ENCODE measurements at places on chromosomes 12 and 14. TPM values are rescaled to one million over a fixed set of nuclear protein-coding genes. Genes with fewer than 3 reads are reported as not detected.

FIGNL2 gene
- total RNA-seq: not detected

GPR162 gene
- total RNA-seq: 9.4 TPM

GRCh38 chr12:100919116-100919515 lies 124.5 kb downstream of the ANO4 start:
- DNase-seq: no peak

DNA sequence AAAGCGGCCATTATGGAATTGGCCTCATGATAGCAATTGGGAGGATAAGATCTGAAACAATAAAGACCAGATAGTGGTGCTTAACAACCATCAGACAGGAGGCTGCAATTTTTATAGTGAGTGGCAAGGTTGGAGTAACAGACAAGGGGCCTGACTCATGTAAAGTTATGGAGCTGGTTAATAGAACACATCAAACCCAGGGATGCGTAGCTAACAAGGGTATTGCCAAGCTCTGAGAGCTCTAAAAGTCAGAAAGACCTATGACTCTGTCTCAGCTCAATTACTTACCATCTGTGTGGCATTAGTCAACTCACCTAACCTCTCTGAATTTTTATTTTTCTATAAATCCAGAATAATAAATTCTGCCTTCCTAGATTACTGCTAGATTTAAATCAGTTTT lies 1731.5 kb upstream of the FLRT2 start:
- no peak for DNase-seq

GRCh38 chr12:84660139-84660538 lies 252.5 kb downstream of the SLC6A15 start:
- DNase-seq: no peak

DNA sequence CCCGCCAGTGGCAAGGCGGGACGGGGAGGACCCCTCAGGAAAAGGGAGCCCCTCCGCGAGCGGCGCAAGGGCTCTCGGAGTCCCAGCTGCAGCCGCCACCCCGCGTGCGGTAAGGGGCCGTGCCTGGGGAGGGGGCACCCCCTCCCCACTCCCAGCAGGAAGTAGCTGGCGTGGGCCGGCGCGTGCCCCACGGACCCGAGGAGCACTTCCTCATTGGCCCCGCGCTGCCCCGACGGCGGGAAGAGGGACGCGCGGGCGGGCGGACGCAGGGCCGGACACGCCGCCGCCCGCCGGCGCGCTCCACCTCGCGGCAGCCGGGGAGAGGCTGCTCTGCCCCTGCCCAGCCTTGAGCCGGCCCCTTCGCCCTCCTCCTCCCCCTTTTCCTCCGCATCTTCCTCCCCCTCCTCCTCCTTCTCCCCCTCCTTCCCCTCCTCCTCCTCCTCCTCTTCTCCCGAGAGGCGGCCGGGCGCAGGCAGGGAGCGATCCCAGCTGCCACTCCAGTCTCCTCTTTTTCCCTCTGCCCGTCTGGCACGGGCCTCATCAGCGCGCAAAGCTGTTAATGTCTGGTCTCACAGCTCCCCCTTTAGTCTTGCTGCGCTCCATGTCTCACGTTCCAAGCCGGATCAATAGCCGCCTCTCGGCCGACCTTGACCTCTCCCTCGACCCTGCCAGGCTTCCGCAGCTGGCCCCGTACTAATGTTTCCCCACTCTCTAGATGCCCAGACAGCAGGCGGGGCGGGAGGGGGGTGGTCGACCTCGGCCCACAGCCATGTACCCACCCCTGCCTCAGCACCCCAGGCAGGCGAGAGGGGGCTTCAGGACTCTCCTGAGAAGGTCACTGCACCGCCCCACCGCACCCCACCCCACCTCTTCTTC lies 2.6 kb upstream of the BCL11B start:
- no peak for DNase-seq

POTEM gene
- not detected for total RNA-seq

FLVCR2 gene
- 3.4 TPM for total RNA-seq

DNA sequence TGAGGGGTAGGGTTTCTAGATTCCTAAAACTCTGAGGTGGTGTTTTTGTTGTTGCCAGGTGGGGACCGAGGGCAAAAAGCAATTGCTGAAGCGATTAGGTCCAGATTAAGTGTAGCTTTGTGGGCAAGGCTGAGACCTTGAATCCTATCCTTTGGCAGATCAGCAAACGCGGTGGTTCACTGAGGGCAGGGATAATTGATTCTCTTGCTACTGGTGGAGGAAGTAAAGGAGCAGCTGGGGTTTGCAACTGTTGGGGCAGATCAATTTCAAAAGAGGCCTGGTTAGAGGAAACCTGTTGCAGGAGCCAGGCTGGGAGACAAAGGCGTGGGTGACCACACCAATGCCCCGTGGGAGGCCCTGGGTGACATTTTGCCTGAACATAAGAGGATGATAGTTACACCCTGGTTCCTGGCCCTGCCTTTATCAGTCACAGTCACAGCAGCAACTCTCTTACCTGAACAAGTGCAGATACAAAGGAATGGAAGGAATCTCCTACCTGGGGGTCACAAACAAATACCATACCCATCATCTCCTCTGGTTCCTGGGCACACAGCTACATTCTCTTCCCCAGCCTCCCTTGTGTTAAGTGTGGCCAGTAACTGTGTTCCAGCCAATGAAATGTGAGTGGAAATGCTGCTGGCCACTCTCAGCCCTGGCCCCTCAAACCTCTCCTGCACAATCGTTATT lies 43.3 kb upstream of the RASSF3 start:
- DNase-seq: no peak

DNA sequence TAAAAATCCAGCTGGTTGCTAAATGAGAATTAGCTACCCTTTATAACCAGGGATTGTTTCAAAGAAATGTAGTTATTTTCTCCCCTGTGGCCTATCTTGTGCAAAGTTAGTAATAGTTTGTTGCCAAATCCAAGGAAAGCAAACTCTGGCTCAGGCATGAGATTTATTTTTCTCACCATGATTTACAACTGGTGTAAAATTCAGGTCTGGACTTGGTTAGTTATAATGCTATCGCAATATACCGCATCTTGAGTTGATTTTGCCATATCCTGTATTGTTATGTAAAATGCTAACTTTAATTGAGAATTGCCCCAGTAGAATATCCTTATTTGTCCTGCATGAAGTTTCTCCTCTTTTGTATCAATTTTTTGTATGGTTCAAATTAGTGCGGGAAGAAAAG lies 135.5 kb downstream of the CRADD start:
- no peak for DNase-seq

AVPR1A gene
- total RNA-seq: 32.4 TPM

- DNase-seq: no peak
Measured at GRCh38 chr14:100325231-100325632, 2.1 kb downstream of the SLC25A47 start.

- DNase-seq: no peak
Measured at GRCh38 chr14:105505101-105505500, 14.1 kb downstream of the TEDC1 start.

- DNase-seq: no peak
Measured at GRCh38 chr12:2190085-2190484, 137.3 kb downstream of the CACNA1C start.

DNA sequence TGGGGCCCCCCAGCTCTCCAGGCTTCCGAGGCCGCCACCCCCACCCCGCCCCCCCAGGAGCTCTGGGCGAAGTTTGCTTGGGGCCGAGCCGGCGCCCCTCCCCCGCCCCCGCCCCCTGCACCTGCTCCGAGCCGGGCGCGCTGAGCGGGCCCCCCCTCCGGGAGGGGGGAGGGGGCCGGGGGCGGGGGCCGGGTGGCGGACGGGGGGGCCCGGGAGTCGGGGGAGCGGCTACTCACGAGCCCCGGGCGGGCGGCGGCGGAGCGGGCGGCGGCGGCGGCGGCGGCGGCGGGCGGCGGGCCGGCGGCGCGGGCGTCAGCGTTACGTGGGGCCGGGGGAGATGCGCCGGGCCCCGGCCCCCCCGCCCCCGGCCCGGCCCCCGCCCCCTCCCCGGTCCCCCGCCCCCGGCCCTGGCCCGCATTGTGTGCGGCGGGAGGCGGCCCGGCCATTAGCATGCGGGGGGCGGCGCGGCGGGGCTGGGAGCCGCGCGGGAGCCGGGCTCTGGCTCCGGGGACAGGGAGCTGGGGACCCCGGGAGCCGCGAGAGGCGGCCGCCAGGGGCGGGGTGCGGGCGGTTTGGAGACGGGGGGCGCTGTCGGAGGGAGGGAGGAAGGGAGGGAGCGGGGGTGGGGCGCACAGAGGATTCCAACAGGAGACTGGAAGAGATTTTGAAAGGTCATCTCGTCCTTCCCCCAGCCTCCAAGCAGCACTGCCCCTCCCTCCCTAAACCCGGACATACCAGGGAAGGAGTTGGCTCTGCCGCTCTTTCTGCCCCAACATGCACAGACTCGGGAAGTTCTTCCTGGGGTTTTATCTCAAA lies at the start of gene ZNF219:
Gene ZNF219 (minus strand): TSS at position 580 of the 816 bp plus-strand sequence. CDS start 5,064 bp downstream, outside the sequence.
- no peak for DNase-seq

DPF3 gene
- 0.11 TPM for total RNA-seq

DNA sequence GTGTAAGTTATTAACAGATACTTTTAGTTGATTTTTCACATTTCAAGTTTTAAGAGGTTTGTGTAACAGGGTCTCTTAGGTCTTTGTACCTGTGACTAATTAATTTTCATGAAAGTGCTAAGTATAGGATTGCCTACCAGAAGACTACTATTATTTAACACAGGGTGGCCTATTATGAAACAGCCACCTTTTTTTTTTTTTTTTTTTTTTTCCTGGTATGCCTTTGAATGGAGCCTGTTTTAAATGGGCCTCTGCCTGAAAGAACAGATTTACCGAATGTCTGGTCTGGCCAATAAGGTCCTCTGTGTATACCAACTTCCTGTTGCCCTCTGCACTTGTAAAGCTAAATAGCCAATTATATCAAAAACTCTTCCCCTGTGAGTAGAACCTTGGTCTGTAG lies 62.5 kb downstream of the SLC38A6 start:
- no peak for DNase-seq

GRCh38 chr12:93803424-93803807 lies 126.2 kb downstream of the CRADD start:
- DNase-seq: no peak
